Kidney capillary endothelial cell (primary cell): ENCODE measurements at places on chromosomes 6 and 20.

DNA sequence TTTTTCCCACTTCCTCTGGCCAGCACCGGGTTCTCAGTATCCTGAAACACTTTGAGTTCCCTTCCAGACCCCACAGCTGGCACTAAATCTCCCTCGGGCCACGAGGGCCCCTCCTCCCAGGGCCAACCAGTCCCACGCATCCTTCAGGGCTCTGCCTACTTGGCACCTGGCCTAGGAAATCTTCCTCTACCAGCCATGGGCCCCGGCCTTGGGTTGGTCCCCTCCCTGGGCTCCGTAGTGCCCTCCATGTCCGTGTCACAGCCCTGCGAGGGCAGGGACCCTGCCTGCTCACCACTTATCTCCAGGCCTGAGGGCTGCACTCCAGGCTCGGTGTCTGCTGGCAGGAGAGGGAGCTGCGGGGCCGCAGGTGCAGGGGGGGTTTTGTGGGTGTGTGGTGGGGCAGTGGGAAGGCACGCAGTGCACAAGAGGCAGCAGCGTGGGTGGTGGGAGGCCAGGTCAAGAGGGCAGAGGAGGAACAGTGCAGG lies 48.8 kb upstream of the CDH22 start:
- no peak for DNase-seq

DNA sequence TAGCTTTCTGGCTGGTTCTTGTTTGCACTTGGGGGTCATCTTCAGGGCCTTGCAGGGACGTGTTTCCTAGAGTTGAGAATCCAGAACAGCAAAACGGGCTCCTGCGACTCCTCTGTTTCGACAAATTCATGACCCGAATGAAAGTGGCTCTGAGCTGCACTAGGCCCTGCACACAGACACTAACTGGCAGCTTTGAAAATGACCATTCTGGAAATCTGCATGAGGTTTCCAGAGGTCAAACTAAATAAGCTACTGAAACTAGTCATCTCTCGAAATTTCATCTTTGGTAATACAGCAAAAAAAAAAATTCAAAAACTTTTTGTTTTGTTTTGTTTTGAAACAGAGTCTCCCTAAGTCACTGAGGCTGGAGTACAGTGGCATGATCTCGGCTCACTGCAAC lies 15.5 kb upstream of the BMP7 start:
- DNase-seq = no peak

GRCh38 chr6:32111424-32112066 lies 2.4 kb upstream of the TNXB start:
- no peak for DNase-seq

DNA sequence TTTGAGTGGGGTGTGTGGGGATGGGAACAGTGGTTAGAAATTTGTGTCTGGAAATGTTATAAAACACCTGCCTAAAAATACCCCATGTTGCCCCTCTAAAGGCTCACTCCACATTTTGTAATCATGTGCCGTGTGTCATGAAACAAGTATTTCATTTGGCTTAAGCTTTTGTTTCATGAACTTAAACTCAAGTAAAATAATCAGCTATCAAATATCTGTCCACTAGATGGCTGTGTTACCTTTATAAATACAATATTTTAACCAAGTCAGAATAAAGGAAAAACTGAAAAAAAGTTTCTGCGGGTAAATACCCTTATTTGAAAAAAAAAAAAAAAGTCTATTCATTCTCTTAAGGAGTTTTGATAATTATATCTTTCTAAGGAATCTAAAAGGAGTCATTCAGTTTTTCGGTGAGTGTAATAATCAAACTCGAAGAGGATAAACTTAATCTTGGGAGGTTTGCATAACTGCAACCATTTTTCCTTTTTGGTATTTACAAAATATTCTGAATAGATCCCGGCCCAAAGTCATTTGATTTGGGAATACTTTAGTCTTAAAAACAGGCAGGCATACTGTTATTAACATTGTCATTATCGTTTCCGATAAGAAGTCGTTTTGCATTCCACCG lies 29.9 kb upstream of the MTRF1L start:
- peak; percentile 56 for DNase-seq

- DNase-seq = no peak
These were observed 60.5 kb upstream of the BHLHE23 start for GRCh38 chr20:63067266-63067635.

DNA sequence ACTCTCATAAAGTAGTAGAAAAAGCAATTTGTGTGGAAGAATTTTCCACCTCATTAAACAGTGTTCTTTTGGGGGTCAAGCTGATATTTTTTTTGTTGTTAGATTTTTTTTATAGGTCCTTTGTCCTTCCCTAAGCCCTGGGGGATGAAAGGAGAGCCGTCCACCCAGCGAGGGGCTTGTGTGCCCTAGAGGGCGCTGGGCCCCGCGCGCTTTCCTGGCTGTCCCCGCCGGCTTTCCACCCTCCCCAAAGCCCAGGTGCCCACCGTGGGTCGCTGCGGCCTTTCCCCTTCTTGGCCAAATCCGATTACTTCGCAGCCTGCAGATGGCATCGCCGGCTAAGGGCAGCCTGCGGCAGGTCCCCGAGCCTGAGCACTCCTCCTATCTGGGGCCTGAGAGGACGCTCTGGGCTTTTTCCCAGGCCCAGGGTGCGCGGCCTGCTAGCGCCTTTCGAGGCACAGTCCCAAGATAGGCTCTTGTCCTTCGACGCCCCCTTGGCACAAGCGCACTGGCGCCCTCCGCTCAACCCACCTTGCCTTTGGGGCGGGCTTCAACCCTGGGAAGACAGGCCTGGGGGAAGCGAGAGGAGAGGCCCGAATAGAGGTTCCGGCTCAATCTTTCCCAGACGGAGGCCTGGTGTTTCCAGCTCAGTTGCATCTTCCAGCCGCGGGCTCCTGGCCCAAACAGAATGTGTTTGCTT lies 33.6 kb downstream of the TFAP2A start:
- DNase-seq = no peak

DNA sequence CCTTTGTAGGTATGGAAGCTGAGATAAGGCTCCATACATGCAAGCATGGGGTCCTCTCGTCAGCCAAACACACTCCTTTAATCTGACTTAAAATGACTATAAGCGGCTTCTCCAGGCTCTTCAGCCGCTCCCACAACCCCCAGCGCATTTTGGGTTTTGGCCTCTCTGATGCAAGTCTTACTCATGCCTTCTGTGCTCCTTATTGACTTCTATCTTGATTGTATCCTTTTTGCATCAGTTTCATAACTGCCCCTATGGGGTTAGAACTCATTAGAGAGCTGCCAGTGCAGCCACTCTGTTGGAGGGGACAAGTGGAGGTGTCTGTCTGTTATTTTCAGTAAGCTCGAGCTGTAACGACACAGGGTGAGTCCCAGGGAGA lies 70.1 kb upstream of the TAB2 start:
- no peak for DNase-seq

- no peak for DNase-seq
These were observed 13.3 kb upstream of the PRIM2 start for GRCh38 chr6:57303931-57304681.

DNA sequence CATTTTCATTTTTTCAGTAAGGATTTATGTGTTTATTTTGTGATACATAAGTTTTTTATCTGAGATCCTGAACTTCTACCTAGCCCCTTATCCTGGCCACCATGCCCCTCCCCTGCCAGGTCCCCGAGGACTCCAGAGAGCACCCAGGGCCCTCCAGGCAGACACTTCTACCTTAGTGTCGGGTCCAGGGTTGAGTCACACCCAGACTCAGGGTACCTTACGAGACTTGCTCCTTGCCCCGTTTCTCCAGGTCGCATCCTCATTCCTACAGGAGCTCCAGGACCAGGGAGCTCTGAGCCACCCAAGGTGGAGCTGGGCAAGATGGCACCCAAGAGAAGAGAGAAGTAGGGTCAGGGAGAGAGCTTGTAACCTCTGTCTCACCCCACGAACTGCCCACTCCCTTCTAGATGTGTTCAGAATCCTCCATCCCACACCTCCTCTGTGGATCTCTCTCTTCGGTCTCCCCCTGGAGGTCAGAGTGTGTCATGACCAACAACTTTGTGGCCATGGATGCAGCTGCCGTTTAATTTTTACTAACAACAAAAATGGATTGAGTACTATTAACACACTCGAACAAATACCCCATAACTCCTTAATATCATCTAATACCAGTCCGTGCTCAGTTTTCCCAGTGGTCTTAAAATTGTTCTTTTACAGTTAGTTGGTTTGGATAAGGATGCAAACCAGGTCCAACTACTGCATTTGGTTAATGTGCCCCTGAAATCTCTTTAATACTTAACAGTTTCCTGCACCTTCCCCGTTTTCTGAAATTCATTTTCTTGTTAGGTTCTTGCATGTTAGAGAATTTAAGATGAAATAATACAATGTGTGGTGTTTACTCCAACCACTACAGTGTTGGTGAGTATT lies 130.6 kb upstream of the INSM1 start:
- peak; percentile 29 for DNase-seq

GRCh38 chr6:150312844-150313584 lies 55.8 kb upstream of the IYD start:
- no peak for DNase-seq

DNA sequence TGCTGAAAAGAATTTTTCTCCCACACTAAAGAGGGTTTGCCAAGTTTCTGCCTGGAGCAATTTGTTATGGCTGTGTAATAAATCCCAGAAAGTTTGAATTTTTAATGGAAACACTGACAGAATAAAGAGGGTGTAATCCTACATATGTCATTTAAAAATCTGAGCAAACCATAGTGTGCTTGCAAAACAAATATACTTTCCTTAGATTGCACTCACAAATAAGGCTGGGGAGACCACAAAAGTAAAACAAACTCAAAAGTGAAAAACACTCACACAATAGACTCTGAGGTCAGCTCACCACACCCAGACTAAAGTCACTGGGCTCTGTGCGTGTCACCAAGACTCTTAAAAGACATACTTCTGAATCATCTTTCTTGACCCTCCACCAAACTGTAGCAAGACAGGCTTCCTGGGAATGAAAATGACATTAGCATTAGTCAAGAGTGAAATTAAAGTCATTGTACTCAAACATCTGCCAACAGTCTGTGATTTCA lies 4.8 kb upstream of the ATXN1 start:
- peak; percentile 100 for DNase-seq
